Hippocampal formation (tissue), 2 donors: ENCODE measurements at places on chromosomes 1 and 21.

DNA sequence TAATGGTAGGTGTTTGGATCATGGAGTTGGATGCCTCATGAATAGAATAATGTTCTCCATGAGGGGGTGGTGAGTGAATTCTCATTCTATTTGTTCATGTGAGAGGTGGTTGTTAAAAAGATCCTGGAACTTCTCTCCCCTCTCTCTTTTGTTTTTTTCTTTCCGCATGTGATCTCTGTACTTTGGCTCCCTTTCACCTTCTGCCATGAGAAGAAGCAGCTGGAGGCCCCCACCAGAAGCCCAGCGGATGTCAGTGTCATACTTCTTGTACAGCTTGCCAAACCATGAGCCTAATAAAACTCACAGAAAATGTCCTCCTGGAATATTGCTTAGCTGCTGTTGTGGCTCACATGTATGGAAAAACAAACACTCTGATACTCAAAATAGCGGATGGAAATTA lies 1212.3 kb upstream of the NCAM2 start:
- DNase-seq = no peak

DNA sequence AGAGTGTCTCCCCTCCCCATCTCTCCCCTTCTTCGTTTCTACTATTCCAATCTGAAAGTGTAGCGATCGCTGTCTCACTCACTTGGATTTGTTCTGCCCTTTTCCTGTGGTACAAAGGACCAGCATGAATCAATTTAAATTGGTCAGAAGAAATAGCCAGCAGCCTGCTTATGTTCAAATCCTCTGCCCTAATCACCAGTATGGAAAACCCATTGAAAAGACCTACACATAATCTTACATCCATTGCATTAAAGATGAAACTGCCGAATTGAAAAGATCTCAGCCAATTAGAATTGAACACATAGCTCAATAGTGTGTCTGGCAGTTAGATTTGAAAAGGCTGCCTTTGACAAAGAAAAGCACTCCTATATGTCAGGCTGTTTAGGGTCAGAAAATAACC lies 122.6 kb downstream of the TNNI3K start:
- no peak for DNase-seq

- DNase-seq = peak; percentile 45
Observed at GRCh38 chr1:198876371-198876871, 237.6 kb downstream of the PTPRC start.

DNA sequence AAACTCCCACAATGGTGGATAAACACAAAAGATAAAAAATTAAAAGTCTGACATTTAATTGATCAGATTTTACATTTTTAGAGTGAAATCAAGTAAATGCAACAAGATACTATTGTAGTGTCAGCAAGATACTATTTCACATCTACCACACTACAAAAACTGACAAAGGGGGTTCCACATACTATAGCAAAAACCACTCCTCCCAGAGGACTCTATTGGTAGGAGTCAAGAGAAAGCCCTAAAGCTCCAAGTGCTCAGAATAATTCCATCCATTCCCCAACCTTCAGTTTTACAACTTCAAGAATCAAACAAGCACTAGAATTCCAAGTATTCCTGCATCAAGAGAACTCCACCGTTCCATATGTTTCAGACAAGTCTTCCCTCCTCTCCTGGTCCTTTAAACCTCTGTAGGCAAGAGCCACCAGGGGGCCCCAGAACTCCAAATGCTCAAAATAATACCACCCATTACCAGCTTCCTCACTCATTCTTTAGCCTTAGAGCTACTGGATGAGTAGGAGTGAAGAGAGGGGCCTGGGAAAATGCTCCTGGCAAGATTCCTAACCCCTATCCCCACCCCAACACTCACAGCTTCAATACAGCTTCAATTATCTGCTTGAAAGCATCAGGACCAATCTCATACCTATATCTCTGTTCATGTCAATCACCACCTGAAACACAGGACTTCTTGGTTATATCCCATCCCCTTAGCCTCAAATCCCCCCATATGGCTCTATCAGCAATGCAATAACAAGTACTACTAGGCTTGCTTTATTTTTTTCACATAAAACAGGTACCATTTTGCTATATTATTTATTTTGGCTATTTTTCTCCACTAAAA lies 9.9 kb downstream of the TOR1AIP2 start:
- DNase-seq = no peak

- DNase-seq = no peak
Observed at GRCh38 chr1:89910780-89911179, 84.1 kb upstream of the ZNF326 start.

GRCh38 chr1:17016317-17016661 lies 4.6 kb upstream of the ATP13A2 start:
- DNase-seq = no peak

GRCh38 chr1:48206371-48206770 lies 16.1 kb upstream of the SLC5A9 start:
- DNase-seq = no peak

- peak; percentile 6 for DNase-seq
Observed at GRCh38 chr1:69737527-69738185, 169.9 kb downstream of the LRRC7 start.

DNA sequence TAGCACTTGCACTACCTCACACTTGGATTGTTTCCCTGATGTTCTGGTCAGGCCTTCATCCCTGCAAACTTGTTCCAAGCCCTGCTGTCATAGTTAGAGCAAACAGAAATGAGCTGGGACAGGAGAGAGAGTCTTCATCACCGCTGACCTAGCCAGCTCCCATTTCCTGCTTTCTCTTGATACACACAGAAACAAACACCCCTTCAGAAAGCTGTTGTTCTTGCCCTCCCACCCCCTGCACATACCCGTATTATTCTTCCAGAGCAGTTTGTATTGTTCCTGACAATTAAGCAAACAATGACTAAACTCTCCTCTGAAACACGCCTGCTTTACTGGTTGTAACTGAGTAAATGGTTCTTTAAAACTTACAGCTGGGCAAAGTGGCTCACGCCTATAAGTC lies 2.9 kb upstream of the SYT2 start:
- no peak for DNase-seq

GRCh38 chr1:38744452-38745350 lies 114.9 kb downstream of the RRAGC start:
- no peak for DNase-seq

DNA sequence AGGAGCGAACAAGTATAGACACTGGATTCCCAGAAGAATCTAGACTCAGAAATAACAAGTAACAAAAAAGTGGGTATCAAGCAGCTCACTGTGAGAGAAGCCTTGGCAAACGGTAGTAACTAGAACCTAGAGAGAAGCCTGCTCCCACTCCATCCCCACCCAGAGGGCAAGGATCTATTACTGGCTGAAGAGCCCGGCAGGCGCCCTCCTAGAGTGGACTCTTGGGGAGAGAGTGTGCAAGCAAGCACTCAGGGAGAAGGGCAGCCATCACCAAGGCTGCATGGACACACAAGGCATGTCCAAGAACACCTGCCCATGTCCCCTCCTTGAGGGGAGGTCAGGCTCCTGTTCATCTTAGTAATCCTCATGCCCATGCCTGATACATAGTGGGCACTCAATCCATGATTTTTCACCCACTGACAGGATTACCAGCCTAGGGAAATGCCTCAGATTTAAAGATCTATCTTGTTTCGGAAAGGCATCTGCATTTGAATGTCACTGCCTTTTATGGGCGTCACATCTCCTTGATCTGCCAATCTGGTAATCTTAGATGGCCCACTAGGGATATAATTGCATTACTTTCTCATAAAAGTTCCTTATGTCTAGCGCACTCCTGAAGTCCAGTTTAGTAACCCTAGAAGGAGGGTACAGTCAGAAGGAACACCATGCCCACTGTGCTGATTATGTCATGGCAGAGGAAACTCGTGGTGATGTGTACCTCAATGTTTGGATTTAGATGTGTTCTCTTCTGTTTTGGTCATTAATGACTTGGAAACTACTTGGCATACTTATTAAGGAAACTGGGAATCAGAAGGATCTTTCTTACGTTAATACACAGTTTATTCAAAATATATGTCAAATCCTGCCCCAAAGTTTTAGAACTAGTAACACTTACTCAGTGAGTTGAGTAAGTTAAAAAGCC lies 14.4 kb downstream of the CNN3 start:
- no peak for DNase-seq

GRCh38 chr1:81128079-81128478 lies 672.7 kb upstream of the ADGRL2 start:
- DNase-seq = no peak

GRCh38 chr1:10682449-10683309 lies 113.8 kb downstream of the CASZ1 start:
- DNase-seq = no peak
